ENCODE measurements at places on chromosomes 7 and 10.

GRCh38 chr10:4353059-4353655 lies 472.9 kb upstream of the AKR1E2 start:
- no peak for DNase-seq

DNA sequence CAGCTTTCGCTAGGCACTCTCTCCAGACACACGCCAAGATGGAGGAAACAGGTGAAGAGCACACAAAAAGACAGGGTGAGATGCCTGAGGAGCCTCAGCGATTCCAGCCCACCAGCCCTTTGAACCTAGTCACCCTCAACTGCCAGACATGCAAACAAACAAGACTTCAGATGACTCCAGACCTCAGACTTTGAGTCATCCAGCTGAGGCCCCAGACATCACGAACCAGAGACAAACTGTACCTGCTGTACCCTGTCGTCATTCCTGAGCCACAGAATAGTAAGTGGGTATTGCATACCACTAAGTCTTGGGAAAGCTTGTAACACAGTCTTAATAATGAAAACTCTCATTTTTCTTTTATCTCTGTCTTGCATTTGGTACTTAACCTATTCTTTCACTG lies 126.6 kb upstream of the LSM8 start:
- DNase-seq = no peak

- no peak for DNase-seq
Measured at GRCh38 chr7:27250557-27251070, 8.0 kb downstream of the EVX1 start.

- no peak for DNase-seq
Measured at GRCh38 chr7:157996359-157997079, 591.1 kb downstream of the PTPRN2 start.

DNA sequence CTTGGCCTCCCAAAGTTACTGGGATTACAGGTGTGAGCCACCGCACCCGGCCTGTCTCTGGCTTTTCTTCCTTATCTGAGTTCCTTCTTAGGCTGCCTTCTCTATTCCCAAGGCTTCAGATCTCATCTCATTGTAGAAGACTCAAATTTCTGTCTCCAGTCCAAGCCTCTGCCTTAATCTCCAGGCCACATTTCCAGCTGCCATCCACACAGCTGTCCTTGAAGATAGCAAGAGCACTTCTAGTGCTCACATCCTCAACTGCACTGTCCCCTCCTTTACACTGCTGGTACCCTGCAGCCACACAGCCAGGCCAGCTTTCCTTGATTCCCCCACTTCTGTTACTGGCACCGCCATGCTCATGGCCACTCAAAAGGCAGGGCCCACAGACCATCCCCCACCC lies 35.6 kb downstream of the POLL start:
- DNase-seq = no peak

- no peak for DNase-seq
Measured at GRCh38 chr7:69402696-69403095, 195.6 kb upstream of the AUTS2 start.

- no peak for DNase-seq
Measured at GRCh38 chr10:82880776-82881290, 1005.8 kb downstream of the NRG3 start.

DNA sequence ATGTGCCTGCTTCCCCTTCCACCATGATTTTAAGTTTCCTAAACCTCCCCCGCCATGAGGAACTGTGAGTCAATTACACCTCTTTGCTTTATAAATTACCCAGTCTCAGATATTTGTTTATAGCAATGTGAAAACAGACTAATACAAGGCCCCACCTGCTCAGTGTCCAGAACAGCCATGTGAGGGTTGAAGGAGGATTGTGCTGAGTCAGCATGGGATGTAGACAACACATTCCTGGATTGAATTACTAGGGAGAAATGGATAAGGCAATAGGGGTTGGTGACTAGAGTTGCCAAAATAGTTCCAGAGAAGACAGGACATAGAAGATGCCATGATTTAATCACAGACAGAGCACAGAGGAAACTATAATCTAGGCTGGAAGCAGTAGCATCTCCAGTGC lies 270.3 kb downstream of the GFRA1 start:
- no peak for DNase-seq

DNA sequence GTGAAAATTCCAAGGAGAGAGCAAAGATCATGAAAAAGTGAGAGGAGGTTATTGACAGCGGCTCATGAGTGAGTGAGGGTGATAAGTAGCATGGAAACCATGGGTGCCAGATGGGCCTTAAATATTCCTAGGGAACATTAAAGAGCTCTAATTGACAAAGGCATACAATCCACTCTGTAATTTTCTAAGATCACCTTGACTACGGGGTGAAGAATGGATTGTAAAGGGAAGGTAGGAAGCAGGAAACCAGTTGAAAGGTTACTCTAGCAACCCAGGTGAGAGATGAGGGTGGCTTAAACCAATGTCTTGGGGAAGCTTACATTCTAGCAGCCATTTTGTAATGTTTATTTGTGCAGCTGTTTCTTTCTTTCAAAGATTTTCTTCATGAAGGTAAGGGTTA lies 75.7 kb downstream of the RSU1 start:
- no peak for DNase-seq

GRCh38 chr7:136251826-136252225 lies 274.7 kb upstream of the MTPN start:
- no peak for DNase-seq

DNA sequence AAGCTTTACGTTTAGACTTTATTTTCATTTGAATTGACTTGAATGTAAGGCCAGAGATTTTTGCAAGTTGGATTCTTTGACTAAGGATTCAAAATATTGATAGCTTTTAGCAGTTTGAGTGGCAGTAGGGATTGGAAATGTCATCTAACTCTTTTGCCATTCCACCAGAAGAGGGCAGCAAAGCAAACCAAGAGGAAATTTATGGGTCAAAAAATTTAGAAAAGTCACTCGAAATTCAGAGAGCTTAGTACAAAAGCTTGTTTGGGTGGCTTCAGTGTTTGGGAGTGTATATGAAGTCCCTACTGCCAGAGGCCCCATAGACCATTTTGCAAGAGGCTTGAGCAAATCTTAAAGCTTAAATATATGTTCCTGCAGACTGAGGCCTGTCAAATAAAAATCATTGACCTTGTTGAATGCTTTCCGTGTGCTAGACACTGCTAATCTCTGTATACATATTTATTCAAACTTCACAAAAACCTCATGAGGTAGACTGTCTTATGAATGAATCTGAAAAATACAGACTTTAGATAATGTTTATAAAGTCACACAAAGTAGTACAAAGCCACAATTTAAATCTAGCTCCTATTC lies 44.6 kb upstream of the RSBN1L start:
- peak; percentile 59 for DNase-seq

DNA sequence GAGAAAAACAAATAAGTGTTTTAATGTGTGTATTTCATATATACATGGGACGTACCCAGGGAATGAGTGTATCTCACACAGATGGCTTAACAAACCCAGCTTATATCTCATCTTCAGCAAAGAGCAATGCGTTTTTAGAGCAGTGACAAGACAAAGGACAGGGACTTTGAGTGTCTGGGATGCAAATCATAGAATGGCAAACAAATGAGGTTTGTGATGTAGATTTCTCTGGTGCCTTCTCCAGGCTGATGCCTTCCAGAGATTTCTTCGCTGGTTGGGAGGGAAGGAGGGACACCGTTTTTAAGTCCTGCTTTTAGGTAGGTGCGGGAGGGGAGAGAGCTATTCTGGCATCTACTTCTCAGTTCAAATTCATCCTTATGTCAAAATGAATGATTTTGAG lies 16.6 kb downstream of the LANCL2 start:
- DNase-seq = no peak

DNA sequence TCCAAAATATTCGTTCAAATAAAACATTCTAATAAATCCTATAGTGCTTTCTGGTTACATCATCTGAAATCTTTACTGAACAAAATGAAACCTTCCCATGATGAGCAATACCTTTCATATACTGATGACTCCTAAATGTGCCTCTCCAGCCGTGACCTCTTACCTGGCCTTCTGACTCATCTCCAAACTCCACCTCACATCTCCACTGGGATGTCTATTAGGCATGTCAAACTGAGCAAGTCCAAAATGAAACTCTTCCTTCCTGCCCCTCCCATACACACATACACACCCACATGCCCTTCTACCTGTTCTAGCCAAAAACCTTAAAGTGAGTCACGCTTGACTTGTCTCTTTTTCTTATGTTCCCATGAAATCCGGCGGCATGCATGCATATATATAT lies 22.9 kb downstream of the GSAP start:
- no peak for DNase-seq

DNA sequence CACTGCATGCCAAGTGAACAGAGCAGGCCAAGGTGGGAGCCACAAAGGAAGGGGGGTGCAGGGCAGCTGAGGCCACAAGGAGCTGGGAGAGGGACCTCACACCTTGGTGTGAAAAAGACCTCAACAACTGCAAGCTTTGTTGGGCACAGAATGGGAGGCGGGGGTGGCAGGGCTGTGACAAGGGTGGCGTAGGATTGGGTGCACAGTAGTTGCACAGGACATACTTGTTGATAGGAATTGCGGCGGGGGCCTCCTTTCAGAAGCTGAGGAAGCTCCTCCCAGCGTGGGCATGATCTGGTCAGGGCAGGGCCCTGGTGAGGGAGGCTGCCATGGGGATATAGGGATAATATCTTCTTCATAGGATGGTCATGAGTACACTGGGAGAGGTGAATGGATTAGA lies 25.8 kb downstream of the POLL start:
- no peak for DNase-seq

DNA sequence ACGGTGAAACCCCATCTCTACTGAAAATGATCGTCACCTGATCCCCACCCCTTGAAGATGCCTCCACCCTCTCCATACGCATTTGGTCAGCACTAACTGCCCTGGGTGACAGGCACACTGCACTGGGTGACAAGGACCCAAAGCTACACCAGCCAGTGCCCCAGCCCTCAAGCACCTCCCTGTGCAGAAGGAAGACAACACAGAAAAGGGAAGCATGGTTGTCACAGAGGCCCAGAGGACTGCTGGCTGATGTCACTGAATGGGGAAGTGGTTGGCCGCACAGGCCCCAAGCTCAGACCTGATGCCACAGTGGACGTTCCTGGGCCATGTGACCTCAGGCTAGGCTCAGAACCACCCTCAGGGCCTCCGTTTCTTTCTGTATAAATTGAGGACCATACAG lies 4.2 kb upstream of the PILRA start:
- DNase-seq = no peak

- DNase-seq = no peak
Measured at GRCh38 chr10:82888809-82889455, 1013.9 kb downstream of the NRG3 start.

GRCh38 chr10:60266513-60266912 lies 123.2 kb downstream of the ANK3 start:
- no peak for DNase-seq
